Daoy (cell line): ENCODE measurements at places on chromosomes 2 and 18. TPM values are rescaled to one million over a fixed set of nuclear protein-coding genes. Genes with fewer than 3 reads are reported as not detected.

The IL36B gene
- not detected in 2 replicates for total RNA-seq

The EPB41L3 gene
- 34.2 and 64.6 TPM in 2 replicates for total RNA-seq

The DYNAP gene
- total RNA-seq: not detected in 2 replicates

The MC2R gene
- not detected in 2 replicates for total RNA-seq

The UGT1A10 gene
- 8.2 and 13.4 TPM in 2 replicates for total RNA-seq

The UGT1A3 gene
- total RNA-seq: not detected in 2 replicates

The GKN2 gene
- total RNA-seq: 0.06 TPM in 1 of 2 replicates, not detected in the other

The PHLPP1 gene
- total RNA-seq: 2.5 and 4.8 TPM in 2 replicates

The GPR35 gene
- total RNA-seq: 0.33 and 1.1 TPM in 2 replicates

The CD8A gene
- not detected in 2 replicates for total RNA-seq

The CNTNAP5 gene
- not detected in 2 replicates for total RNA-seq

The CYTIP gene
- total RNA-seq: 3.1 and 5.9 TPM in 2 replicates

- DNase-seq: peak; percentile 14
Observed at GRCh38 chr18:13318731-13319501, 100.4 kb downstream of the LDLRAD4 start.

- no peak for DNase-seq
Observed at GRCh38 chr2:25125976-25126375, 42.4 kb downstream of the POMC start.

- no peak for DNase-seq
Observed at GRCh38 chr2:147223553-147224060, 621.2 kb upstream of the ACVR2A start.

- DNase-seq: no peak
Observed at GRCh38 chr2:27381577-27382181, 1.1 kb upstream of the ZNF513 start.

GRCh38 chr2:100285691-100286090 lies 36.6 kb downstream of the LONRF2 start:
- no peak for DNase-seq

DNA sequence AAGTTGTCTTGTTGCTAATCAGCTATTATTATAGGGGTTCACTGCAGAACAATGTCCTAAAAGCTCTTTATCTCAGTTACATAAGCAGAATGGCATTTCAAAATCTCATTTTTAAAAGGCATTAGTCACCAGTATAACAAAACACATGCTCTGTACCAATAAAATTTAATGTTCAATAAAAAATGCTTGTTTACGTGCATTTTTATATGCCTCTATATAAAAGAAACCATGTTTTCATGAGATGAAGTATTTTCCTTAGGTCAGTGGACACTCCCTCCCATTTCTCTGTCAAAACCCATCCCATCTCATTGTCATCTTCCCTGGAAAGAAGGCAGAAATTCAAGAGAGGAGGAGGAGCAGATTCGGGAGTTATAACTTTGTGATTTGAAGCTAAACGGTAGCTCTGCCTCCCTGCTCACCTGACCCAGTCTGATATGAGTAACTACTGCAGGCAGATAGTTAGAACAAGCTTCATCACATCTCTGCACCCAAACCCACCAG lies 231.9 kb upstream of the SIX2 start:
- DNase-seq: no peak

DNA sequence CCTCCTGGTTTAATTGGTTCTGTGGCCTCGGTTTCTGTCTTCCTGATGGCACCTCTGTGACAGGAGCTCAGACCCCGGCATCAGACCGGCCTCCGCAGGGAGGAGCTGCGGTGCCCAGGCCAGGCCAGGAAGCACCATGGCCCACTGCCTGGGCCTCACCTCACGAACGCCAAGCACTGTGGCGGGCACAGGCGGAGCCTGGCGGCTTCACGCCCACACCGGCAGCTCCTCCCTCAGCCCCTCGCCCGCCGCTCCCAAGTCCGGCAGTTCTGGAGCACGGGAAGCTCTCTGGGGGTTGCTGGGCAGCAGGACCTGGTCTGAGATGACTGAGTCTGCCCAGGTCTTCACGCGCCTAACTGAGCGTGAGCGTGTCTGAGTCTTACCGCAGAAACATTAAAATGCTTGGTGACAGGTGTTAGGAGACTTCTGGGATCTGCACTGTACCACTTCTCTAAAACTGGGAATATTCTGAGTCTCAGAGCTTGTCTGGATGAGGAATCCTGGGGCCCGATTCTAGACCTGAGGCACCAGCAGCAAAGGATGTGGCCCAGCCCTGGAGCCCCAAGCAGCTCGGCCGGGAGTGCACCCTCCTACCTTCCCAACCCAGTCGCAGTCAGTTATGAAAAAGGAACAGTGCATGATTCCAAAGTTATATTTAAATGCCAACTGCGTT lies 21.9 kb downstream of the RTP5 start:
- no peak for DNase-seq

DNA sequence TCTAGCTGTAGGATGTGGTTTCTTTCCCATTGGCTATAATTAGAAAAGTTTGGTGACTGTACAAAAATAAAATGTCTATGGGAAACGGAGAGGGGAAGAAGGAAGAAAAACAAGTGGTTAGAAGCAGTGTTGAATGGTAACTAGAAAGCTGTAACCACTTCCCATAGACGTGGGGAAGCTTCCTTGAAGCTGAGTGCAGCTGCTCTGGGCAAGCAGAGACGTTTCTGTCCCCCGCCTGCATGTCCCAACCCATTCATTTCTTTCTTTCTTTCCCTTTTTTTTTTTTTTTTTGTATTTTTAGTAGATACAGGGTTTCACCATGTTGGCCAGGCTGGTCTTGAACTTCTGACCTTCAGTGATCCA lies 367.8 kb upstream of the HS6ST1 start:
- DNase-seq: no peak

GRCh38 chr2:154455166-154455565 lies 243.3 kb upstream of the KCNJ3 start:
- DNase-seq: no peak

GRCh38 chr2:144452989-144453336 lies 67.0 kb downstream of the ZEB2 start:
- DNase-seq: no peak

GRCh38 chr2:171712051-171712450 lies 24.8 kb downstream of the DYNC1I2 start:
- DNase-seq: peak; percentile 49

DNA sequence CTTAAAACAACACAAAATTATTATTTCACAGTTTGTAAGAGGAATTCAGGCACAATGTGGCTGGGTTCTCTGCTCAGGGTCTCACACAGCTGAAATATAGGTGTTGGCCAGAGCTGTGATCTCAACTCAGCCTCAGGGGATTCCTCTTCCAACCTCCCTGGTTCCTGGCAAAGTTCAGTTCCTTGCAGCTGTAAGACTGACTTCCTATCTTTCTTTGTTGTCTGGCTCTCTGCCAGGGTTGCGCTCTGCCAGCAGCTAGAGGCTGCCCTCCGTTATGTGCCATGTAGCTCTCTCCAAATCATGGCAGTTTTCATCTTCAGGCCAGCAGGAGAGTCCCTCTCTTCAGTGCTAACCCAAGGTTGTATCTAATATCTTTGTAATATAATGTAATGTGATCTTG lies 272.5 kb upstream of the KCNJ3 start:
- no peak for DNase-seq

DNA sequence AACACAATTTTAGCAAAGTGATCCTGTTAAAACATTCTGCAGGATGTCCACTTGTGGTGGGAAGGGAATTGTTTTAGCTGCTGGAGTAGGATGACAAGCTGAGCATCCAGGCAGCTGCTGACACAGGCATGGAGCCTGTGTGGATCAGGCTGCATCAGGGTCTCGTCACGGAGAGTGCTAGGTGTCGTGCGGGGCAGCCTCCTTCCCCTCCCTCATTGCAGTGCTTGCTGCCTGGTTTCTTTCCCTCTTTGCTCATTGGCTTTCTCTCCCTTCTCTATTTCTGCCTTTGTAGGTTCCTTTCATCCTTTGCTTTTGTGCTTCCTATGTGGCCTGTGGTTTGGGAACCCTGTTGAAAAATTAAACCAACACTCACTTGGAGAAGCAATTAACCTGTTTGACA lies 172.9 kb downstream of the TPGS2 start:
- no peak for DNase-seq

GRCh38 chr2:158724803-158725381 lies 70.2 kb upstream of the DAPL1 start:
- peak; percentile 40 for DNase-seq

DNA sequence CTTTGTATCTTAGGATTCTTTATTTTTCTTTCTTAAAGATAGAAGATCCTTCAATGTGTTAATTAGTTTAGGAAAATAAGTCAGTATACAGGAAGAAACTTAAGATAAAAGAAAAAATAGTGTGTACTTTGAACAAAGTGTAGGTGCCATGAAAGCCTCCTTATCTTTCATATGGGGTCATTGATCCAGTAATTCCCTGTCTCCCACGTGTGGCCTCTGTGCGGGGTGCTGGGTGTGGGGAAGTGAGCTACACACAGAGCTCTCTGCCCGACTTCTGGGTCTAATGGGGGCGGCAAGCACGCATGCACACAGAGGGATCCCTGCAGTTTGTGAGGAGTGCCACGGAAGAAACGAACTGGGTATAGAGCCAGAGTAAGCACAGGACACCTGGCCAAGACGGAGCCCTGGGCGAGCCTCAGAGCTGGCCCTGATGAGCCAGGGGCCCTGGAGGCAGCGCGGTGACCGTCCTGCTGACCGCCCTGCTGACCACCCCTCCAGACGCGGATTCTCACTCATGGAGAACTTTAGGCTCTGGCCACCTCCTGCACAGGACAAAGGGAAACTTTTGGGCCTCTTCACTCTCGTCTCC lies 253.5 kb downstream of the ACKR3 start:
- no peak for DNase-seq

GRCh38 chr2:99852956-99853355 lies 289.4 kb downstream of the AFF3 start:
- DNase-seq: no peak

DNA sequence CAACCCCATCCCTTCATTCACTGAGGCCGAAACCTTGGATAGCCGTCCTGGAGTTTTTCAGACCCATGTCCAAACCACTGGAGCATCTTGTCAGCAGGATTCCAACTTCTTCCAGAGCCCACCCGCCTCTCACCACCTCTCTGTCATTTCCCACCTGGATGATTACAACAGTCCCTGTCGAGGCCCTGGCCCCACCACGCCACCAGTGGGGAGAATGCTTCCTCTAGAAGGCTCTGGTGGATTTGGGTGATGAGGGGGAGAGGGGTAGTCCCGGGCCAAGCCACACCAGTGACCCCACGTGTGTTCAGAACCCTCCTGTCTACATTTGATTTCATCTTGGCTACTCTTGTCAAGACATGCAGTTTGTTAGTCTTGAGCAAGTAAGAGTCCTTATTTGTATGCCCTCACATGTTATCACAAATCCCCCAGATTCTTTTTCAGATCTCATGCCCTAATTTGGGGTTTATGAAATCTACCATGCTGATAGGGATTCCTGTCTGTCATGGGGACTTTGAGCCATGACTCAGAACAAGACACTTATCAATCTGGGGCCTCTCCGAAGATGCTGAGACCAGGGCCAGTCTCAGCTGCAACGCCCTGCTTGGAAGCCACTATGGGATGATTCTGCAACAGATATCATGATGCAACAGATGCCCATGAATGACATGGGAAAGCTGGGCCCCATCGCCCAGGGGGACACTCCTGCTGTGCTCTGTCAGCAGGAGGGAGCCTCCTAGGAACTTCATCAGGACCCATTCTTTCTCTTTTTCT lies 186.1 kb downstream of the ZFP36L2 start:
- DNase-seq: no peak

DNA sequence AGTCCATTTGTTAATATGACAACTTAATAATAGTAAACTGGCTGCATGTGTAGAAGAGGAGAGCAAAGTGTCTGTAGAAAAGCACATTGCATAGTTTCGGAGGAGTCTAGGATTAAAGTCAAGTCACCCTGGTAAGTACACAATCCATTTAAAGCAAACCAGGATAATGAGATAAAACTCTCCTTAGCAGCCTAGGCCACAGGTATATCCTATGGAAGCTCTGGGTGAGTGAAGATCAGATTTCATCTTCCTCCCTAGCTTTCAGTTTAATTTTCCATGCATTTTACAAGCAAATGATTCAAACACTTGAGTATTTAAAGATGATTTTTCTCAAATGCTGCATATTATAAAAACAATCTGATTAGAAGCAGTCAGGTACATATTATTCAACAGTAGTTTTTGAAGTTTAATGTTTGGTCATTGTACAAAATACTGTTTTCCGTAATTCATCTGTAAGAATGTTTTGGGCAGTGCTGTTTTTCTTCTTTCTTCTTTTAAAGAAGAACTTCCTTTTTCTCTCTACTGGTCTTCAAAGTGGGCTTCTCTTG lies 10.2 kb downstream of the CERS6 start:
- no peak for DNase-seq

DNA sequence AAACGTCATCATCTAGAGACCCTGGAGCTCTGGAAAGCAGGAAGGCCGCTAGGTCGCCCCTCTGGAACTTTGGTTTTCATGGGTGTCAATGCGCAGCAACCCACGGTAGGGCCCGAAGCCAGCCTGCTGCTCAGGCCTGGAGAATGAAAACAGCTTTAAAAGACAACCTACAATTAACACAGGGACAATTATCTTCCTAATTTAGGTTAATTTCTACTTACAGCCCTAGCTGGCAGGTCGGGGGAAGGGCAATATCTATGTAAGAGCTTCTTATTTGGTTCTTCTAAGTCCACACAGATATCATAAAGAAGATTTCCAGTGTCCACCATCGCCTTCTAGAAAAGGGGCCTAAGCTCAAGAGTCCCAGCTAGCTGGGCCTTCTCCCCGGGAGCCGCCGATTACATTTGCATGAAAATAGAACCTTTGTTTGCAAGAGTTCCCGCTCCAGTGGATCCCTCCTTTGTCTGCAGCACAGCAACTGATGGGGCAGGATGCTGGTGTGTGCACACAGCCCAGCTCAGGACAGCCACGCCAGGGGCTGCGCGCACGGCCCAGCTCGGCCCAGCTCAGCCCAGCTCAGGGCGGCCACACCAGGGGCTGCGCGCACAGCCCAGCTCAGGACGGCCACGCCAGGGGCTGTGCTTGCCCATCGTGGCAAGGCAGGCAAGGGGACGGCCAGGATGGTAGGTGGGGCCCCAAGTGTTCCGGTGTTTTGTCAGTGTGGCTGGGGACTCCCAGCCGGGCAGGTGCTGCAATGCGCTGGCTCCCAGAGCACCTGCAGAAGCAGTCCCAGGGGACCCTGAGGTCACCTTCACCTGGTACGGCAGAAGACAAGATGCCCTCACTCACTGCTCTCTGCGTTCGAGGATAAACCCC lies 109.1 kb downstream of the HDAC4 start:
- no peak for DNase-seq

DNA sequence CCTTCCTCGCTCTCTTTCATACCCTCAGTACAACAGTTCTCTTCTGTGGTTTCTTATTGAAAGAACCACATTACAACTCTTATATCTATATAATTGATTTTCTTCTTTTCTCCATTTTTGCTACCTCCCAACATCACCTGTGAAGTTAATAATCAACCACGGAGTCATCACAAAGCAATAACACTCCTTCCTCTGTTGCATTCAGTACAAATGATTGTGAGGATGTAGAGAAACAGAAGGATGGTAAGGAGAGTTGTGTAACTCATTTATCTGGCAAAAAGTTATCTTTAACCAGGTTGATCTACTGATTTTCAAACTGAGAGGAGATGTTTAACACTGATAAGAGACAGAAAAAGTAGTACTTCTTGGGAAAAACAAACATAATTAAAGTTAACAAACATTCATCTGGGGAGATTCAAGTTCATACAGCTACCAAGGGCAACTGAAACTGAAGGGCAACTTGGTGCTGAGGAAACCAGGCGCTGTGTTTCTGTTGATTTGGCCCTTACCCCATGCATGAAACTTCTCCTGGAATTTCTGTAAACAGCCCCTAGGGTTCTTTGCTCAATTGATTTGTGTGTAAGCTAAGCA lies 14.2 kb downstream of the IDH1 start:
- no peak for DNase-seq

- DNase-seq: no peak
Observed at GRCh38 chr2:241629762-241630435, 7.1 kb downstream of the THAP4 start.
